ENCODE measurements at places on chromosomes 7 and 10.

GRCh38 chr7:1750541-1751021 lies 80.5 kb downstream of the ELFN1 start:
- H3K27me3 ChIP-seq: no peaks in the 10 kb centered on the region
- H3K36me3 ChIP-seq: no peaks in the 10 kb centered on the region
- peaks cover 19% of the 10 kb centered on the region for H3K4me1 ChIP-seq
- no peak overlapping the region for H3K4me3 ChIP-seq

GRCh38 chr7:81715984-81716588 lies 53.8 kb downstream of the HGF start:
- peaks cover 2% of the 10 kb centered on the region for H3K36me3 ChIP-seq
- H3K27me3 ChIP-seq: no peaks in the 10 kb centered on the region
- H3K4me1 ChIP-seq: no peaks in the 10 kb centered on the region

GRCh38 chr7:77800730-77801129 lies 2.2 kb downstream of the PHTF2 start:
- no peak for DNase-seq
- no peaks in the 10 kb centered on the region for H3K27me3 ChIP-seq
- H3K36me3 ChIP-seq: peaks cover 8% of the 10 kb centered on the region
- no peak overlapping the region for H3K27ac ChIP-seq

DNA sequence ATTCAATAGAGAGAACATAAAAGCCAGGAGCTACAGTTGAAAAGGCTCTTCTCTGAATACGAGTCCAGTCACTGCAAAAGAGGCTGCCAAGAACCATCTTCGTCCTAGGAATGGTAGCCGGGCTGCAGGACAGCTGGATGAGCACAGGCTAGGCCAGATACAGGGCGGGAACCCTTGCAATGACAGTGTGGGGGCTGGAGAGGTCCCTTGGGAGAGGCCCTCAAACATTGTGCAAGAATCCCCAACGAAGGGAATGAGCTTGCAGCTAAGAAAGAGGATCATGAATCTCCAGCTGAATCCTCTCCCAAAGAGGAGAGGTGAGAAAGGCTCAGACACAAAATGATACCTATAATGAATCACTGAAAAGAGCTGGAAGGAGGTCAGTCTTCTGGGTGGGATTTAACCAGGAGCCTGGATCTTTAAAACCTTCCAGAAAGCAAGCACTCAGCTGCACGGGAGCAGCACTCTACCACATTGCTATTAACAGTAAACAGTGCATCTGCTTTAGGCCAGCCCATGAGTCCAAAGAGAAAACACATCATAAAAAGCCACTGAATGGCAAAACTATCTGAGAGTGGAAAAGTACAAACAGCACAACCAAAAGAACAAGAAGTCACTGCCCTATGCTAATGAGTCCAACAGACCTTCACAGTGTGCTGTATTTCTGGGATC lies 287.9 kb downstream of the TNS3 start:
- no peak for DNase-seq
- H3K27me3 ChIP-seq: no peaks in the 10 kb centered on the region
- no peak overlapping the region for H3K4me3 ChIP-seq
- H3K27ac ChIP-seq: no peak overlapping the region
- H3K36me3 ChIP-seq: no peaks in the 10 kb centered on the region
- H3K4me1 ChIP-seq: no peaks in the 10 kb centered on the region

DNA sequence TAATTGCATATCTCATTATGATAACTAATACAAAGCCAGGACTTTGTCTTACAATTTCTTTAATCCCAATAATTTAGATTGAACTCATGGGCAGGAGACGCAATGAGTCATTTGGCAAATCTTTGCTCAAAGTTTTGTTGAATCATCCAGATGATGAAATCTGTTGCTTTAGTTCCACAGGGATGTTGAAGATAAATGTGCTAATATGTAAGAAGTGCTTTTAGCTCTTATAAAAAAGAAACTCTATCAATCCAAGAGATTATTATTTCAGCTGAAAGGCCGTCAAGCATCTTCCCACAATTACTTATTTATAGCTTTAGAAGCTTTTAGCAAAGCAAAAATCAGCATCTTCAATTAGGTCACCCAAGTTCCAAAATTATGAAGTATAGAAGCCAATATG lies 36.8 kb upstream of the ANK3 start:
- no peak for DNase-seq
- H3K27ac ChIP-seq: no peak overlapping the region
- no peaks in the 10 kb centered on the region for H3K36me3 ChIP-seq
- no peak overlapping the region for H3K4me3 ChIP-seq
- H3K27me3 ChIP-seq: no peaks in the 10 kb centered on the region

- H3K27me3 ChIP-seq: no peaks in the 10 kb centered on the region
- no peaks in the 10 kb centered on the region for H3K4me1 ChIP-seq
- no peak for DNase-seq
- H3K4me3 ChIP-seq: no peak overlapping the region
- H3K36me3 ChIP-seq: peaks cover 2% of the 10 kb centered on the region
These were observed 8.2 kb downstream of the PRXL2A start for GRCh38 chr10:80416479-80417098.

DNA sequence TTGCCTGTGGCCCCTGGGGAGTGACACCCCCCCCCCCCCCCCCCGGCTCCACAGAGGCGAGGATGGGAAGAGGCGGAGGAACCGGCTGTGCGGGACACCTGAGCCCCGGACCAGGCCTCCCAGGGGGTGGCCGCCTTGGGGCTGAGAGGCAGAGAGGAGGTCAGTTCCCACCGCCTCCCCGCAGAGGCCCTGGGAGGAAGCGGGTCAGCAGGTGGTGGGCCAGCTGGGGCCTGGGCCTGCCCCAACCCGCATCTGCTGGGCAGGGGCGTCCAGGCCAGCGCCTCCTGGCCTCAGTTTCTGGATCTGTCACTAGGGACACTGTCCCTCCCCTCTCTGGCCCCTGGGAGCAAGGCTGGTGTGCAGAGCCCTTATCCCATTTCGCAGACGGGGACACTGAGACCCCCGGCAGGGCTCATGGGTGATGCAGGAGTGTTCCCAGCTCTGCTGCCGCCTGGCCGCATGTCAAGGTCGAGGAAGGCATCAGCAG lies 14.6 kb upstream of the LFNG start:
- peaks cover 7% of the 10 kb centered on the region for H3K36me3 ChIP-seq
- no peak for DNase-seq
- no peak overlapping the region for H3K4me3 ChIP-seq
- peaks cover 18% of the 10 kb centered on the region for H3K4me1 ChIP-seq

DNA sequence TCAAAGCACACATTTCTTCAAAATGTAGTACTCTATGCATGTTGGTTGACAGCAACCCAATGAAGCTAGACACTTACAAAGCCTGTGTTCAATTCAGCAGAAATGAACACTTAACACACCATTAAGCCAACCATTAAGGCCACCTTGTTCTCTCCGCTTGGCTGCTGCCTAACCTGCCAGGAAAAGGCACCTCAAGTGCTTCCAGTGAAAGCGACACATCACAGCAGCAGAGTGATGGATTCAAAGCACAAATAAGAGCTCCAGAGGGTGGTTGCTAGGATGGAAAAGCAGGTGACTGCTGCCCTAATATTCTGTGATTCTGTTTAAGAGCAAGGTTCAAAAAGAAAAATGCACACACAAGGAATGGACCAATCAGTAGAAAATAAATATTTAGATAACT lies 81.5 kb upstream of the GNAI1 start:
- H3K4me1 ChIP-seq: no peaks in the 10 kb centered on the region
- DNase-seq: no peak
- H3K27ac ChIP-seq: no peak overlapping the region
- H3K27me3 ChIP-seq: no peaks in the 10 kb centered on the region
- no peak overlapping the region for H3K4me3 ChIP-seq

GRCh38 chr10:93991596-93992284 lies 2.0 kb upstream of the PLCE1 start:
- no peak for DNase-seq
- no peak overlapping the region for H3K27ac ChIP-seq
- H3K4me1 ChIP-seq: no peaks in the 10 kb centered on the region
- peaks cover 52% of the 10 kb centered on the region for H3K27me3 ChIP-seq

DNA sequence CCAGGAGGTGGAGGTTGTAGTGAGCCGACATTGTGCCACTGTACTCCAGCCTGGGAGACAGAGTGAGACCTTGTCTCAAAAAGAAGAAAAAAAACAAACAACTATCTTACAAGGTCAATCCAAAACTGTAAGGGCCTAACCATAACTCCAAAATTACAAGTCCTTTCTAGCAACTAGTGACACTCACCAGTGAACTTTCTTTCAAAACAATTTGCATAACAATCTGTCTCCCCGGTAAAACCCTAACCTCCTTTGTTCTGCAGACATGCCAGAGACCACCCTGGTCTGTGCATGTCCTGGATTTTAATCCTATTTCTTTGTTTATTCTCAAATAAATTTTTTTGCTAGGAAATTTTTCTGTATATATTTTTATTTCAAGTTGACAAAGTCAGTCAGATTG lies 68.1 kb downstream of the EXOC6 start:
- no peak overlapping the region for H3K4me3 ChIP-seq
- H3K4me1 ChIP-seq: peaks cover 5% of the 10 kb centered on the region
- no peaks in the 10 kb centered on the region for H3K27me3 ChIP-seq
- DNase-seq: no peak
- peaks cover 8% of the 10 kb centered on the region for H3K36me3 ChIP-seq

- H3K4me1 ChIP-seq: peaks cover 68% of the 10 kb centered on the region
- H3K4me3 ChIP-seq: peak overlapping the region; percentile 41
- no peak overlapping the region for H3K27ac ChIP-seq
These were observed 114.6 kb downstream of the DNAJC1 start for GRCh38 chr10:21888959-21889358.

- no peaks in the 10 kb centered on the region for H3K36me3 ChIP-seq
- H3K4me3 ChIP-seq: no peak overlapping the region
- H3K27me3 ChIP-seq: peaks cover 33% of the 10 kb centered on the region
These were observed 181.6 kb downstream of the EVX1 start for GRCh38 chr7:27424231-27424630.

GRCh38 chr7:41328131-41328530 lies 374.8 kb downstream of the INHBA start:
- no peak for DNase-seq
- no peaks in the 10 kb centered on the region for H3K4me1 ChIP-seq
- H3K27ac ChIP-seq: no peak overlapping the region
- peaks cover 1% of the 10 kb centered on the region for H3K36me3 ChIP-seq

GRCh38 chr7:94362276-94362675 lies 32.4 kb upstream of the COL1A2 start:
- no peak for DNase-seq
- H3K27ac ChIP-seq: no peak overlapping the region
- no peak overlapping the region for H3K4me3 ChIP-seq
- no peaks in the 10 kb centered on the region for H3K36me3 ChIP-seq
- H3K4me1 ChIP-seq: no peaks in the 10 kb centered on the region
- H3K27me3 ChIP-seq: no peaks in the 10 kb centered on the region

DNA sequence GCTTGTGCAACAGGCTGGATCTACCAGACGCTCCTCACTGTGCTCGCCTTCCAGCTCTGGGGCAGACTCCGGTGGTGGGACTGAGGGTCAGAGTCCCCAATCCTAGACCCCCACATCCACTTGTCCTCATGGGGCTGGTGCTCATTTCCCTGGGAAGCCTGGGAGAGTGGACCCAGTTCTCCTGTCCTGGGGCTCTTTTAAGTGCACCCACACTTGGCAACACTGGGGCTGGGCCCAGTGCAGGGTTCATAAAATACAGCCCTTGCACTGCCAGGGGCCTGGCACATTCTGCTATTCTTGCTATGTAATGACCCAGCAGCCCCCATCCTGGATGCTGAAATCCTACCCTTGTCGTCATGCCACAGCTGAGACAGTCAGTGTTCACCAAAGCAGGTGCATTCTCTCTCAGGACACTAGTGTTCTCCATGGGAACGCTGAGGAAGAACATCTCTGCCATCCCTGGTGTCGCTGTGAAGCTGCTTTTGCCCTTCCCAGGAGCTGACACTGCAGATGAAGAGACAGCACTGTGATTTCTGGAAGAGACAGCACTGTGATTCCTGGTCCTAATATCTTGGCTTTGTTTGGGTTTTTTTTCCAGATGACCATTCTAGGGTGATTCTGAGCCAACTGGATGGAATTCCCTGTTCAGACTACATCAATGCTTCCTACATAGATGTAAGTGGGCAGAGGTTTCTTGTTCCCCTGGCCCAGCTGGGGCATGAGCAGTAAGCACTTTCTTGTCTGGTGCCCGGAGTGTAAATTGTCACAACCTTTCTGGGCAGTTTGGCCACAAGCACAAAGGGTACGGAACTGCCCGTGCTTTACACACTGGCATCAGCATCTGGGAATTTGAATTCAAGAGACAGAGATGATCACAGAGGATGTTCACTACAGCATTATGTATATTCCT lies 65.6 kb downstream of the MKI67 start:
- peak overlapping the region; percentile 10 for H3K27ac ChIP-seq
- H3K27me3 ChIP-seq: no peaks in the 10 kb centered on the region
- H3K36me3 ChIP-seq: peaks cover 66% of the 10 kb centered on the region
- peak overlapping the region; percentile 6 for H3K4me3 ChIP-seq
- H3K4me1 ChIP-seq: peaks cover 77% of the 10 kb centered on the region

- peaks cover 15% of the 10 kb centered on the region for H3K36me3 ChIP-seq
- peak; percentile 81 for DNase-seq
- peak within 1 kb of the TSS; percentile 85 for H3K27ac ChIP-seq
- H3K4me3 ChIP-seq: peak within 1 kb of the TSS; percentile 84
These were observed at the start of gene PDZD8 for GRCh38 chr10:117375360-117376178. Gene PDZD8 (minus strand): TSS chr10:117375440. CDS start chr10:117375227, 213 bp downstream.

DNA sequence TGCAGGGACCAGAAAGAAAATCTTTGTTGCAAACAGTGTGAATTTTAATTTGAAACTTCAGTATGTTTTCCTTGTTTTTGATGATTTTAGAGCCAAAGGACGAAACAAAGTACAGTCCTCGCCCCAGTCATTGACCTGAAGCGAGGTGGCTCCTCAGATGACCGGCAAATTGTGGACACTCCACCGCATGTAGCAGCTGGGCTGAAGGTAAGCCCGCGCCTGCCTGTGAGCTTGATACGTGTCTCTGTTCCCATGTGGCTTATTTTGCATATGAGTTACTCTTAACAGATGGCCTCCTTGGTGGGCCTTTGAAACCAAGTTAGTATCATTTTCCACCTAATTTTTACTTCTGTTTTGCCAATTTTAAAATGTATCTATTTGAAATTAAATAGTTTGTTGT lies 12.3 kb downstream of the RBM17 start:
- peaks cover 26% of the 10 kb centered on the region for H3K4me1 ChIP-seq
- H3K36me3 ChIP-seq: peaks cover 44% of the 10 kb centered on the region
- no peak overlapping the region for H3K27ac ChIP-seq
- DNase-seq: no peak
- no peak overlapping the region for H3K4me3 ChIP-seq

- H3K4me1 ChIP-seq: no peaks in the 10 kb centered on the region
- no peak overlapping the region for H3K27ac ChIP-seq
- H3K36me3 ChIP-seq: no peaks in the 10 kb centered on the region
- H3K4me3 ChIP-seq: no peak overlapping the region
These were observed 519.8 kb downstream of the XPNPEP1 start for GRCh38 chr10:109403551-109403950.

- no peak overlapping the region for H3K27ac ChIP-seq
- DNase-seq: no peak
- no peaks in the 10 kb centered on the region for H3K27me3 ChIP-seq
- no peaks in the 10 kb centered on the region for H3K4me1 ChIP-seq
These were observed 291.2 kb downstream of the HGF start for GRCh38 chr7:81478664-81479063.

DNA sequence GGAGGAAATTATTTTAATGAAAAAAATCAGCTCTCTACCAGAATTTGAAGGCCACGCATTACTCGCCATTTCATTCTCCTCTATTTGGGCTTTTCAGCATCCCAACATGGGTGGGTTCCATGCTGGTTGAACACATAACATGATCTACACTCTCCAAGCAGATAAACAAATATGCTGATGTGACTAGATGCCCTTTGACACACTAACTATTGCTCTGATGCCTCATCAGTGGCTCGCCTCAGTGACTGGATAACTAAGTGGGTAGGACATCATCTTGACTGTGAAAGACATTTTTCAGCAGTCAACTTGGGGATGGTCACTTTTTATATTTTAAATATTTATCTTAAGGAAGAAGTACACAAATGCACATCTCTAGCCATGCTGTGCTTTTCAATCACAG lies 113.9 kb upstream of the LAMB4 start:
- DNase-seq: no peak
- H3K27ac ChIP-seq: no peak overlapping the region
- H3K4me3 ChIP-seq: no peak overlapping the region
- no peaks in the 10 kb centered on the region for H3K36me3 ChIP-seq
- no peaks in the 10 kb centered on the region for H3K4me1 ChIP-seq
- peaks cover 6% of the 10 kb centered on the region for H3K27me3 ChIP-seq
